ENCODE measurements at places on chromosomes 2 and 18.

DNA sequence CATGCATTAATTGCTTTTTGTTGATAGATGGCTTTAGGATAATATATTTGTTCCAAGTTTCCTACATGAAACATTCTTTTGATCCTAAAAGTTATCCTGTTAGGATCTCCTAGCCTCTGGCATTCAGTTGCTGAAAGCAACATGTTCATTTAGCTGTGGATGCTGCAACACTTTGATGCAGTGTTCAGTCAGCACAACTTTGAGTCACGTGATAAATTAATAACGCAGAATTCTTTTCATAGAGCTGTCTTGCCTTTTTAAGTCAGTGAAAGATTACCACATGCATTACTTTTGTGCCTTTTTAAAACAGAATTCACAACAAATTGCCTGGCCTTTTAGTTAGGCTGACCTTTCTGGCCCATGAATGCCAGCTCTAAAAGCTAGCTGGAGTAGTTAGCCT lies 1467.9 kb upstream of the ZEB2 start:
- DNase-seq = no peak

DNA sequence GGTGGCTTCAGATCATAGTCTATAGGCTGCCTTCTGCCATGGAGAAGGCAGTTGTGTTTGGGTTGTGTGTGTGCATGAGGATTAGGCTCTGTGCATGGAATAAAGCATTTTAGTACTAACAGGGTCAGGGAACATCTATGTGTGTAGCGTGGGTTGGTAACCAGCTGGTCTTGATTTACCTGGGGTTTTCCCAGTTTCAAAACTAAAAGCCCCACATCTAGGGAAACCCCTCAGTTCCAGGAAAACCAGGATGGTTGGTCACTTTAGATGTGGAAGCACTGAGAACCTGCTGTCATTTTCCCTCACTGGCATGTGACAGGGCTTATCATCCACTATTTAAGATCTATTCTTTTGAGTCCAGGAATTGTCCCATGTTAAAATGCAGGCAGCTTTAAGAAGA lies 116.3 kb downstream of the POLE4 start:
- DNase-seq = no peak

- peak; percentile 99 for DNase-seq
Measured at GRCh38 chr2:85772019-85772745, 18.4 kb downstream of the ATOH8 start.

GRCh38 chr18:34754300-34754699 lies 44.2 kb downstream of the DTNA start:
- no peak for DNase-seq

GRCh38 chr2:187358531-187358930 lies 89.5 kb downstream of the CALCRL start:
- no peak for DNase-seq

- no peak for DNase-seq
Measured at GRCh38 chr2:105244451-105244850, 2.9 kb downstream of the GPR45 start.

GRCh38 chr2:37276291-37276690 lies 44.8 kb downstream of the NDUFAF7 start:
- no peak for DNase-seq

DNA sequence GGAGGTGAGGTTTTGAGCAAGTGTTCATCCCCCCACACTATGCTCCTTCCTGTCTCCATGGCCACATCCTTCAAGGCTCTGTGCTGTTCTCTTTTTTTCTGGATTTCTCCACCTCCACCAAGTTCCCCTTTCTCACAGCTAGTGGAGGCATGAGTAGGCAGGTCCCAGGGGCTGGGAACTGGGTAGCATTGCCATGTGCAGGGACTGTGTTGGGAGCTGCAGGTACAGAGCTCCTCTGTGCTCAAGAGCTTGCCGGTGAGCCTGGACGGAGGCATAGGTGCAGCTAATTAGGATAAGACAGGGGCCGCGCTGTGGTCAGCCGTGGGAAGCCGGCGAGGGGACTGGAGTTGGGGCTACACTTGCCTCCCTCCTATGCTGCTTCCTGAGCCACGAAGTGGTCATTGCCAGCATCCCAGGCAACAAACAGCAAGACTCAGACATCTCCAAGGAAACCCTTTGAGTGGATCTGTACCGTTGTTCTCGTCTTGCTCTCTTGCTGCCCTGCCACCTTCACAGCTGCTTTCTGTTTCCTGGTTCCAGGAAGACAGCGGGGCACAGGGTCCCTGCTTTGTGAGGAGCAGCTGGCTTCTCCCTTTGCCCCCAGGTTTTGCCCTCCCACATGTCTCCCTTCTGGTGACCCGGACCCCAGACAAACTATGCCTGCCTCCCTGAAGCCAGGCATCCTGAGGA lies 36.9 kb downstream of the ATOH8 start:
- peak; percentile 28 for DNase-seq

DNA sequence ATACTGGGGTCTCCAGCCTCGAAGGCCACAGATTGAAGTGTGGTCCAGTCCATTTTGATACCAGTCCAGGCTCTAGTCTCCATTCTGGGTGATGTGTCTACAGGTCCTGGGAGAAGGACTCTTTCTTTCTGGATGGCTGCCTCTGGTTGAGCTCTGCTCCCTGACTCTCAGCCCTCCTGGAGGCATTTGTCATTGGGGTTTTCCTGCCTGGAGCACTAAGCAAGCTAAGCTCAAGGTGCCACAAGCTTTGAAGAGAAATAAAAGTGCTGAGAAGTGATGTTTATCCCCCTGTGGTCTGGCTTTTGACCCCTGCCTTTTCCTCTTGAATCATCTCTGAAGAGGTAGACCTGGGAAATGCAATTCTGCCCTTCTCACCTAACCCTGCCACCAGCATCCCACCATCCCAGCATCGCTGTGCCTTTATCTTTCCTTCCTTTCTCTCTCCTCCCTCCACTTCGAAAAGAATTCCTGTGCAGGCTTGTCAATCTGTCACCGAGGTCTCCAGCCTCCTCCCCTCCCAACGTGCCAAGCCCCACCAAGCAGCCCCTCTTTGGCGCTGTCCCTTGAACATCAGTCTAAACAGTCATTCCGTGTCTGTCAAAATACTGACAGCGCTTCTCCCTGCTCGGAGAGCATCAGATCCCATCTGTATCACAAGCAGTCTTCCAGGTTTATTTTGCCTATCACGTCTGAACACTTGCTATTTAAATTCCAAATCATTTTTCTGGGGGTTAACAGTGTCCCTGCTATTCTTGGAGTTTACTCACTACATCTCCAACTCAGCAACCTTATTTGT lies 334.6 kb upstream of the SLC14A2 start:
- no peak for DNase-seq

DNA sequence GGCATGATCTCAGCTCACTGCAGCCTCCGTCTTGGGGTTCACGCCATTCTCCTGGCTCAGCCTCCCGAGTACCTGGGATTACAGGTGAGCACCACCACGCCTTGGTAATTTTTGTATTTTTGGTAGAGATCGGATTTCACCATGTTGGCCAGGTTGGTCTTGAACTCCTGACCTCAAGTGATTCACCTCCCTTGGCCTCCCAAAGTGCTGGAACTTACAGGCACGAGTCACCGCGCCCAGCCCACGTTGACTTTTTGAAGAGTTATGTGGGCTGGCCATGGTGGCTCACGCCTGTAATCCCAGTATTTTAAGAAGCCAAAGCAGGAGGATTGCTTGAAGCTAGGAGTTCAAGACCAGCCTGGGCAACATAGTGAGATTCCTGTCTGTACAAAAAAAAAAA lies 20.8 kb downstream of the CCL20 start:
- DNase-seq = no peak

DNA sequence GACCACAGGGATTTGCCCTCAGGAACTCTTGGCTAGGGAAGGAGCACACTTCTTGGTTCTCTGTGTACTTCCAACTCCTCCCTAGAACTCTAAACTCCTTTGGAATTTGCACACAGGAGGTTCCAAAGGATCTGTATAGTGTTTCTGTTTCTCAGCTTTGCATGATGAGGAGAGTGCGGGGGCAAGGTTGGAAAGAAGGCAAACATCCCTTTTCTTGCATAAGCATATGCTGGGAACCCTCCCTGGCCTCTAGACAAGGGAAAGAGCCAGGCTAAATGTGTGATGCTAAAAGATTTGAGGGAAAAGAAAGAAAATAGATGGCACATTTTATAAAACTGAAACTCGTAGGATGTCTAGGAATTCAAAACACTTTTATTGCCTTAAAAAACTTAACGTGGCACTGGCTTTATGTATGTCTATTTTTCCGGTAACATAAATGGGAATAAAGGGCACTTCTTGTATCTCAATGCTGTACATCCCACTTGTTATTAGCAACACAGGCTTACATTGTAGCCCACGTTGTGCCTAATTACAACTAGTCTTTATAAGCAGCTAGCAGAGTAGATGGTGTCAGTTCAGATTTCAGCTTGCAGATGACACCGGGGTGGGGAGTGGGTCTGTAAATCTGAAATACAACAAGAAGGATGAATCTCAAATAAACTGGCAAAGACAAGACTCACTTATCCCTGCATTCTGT lies 165.8 kb downstream of the GPD2 start:
- no peak for DNase-seq

- DNase-seq = no peak
Measured at GRCh38 chr18:13448335-13448795, 229.8 kb downstream of the LDLRAD4 start.
